SW 1271 (cell line): ENCODE measurements at places on chromosomes 11 and 22.

DNA sequence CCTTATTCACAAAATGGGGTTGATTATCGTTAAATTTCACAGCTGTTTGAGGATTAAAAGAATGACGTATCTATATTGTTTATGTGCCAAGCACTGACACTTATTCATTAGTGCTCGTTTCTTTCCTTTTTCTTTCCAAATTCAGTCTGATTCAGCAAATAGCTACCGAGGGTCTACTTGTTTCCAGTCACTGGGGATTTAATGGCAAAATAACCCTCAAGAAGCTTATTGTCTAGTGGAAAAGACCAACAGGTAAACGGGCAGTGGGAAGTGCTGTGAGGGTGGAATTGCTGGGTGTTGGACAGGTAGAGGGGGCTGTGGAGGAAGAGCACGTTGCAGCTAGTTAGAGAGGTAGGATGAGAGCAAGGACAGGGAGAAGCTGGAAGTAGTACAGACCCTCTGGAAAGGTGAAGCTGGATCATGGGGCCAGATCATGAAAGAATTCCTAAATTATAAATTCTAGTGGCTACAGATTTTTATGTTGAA is 48.3 kb upstream of the BIRC3 start:
- no peak for DNase-seq

DNA sequence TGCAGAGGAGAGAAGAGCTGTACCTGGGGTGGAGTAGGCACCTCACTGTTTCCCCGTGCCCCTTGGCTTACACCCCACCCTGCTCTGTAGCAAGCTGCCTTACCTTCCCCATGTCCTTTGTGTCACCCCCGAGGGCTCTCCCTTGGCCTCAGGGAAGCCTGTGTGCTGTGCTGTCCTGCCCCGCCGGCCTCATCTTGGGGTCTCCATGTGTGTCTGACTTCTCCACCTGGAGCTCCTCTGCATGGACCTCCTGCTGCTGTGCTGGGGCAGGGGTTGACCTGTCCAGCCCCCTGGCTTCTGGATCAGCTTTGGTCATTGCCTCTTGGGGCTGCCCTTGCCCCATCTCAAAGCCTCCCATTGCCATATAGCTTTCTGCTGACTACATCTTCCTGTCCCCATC is 59.8 kb downstream of the OSBP2 start:
- no peak for DNase-seq

DNA sequence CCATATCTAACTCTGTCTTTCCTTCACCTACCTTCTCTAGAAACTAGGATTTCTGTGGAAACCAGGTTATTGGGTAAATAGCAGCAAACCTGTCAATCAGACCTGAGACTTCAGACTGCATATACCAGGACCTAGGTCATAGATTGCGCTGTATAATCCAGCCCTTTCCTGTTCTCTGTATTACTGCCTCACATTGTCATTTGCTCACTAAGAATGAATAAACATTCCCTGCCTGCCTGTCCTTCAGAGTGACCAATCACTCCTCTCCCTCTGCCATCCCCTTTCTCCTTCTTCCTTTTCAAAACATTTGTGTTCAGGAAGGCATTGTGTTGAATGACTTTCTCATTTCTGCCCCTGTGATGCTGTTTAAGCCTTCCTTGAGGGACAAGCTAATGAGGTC is 14.1 kb upstream of the FZD4 start:
- DNase-seq = no peak

- no peak for DNase-seq
Measured at GRCh38 chr22:47601666-47602065, 839.2 kb downstream of the TBC1D22A start.

DNA sequence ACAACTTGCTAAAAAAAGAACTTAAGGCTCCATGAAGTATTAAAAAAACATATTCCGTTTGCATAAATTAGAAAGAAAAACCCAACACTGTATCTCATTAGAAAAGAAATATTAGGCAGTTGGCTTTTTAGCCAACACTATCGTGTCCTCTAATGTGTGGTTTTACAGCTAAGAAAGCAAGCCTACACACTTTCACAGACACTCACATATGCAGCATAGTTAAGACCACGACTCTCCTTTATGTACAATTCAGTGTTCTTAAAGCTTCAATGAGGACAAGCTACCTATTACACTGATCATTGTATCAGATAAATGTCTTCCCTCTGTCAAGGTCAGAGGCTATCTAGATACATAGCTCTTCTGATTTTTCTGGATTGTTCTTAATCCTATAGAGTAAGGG is 80.1 kb downstream of the PICALM start:
- DNase-seq = no peak

- no peak for DNase-seq
Measured at GRCh38 chr11:47437746-47438418, 11.1 kb downstream of the RAPSN start.

DNA sequence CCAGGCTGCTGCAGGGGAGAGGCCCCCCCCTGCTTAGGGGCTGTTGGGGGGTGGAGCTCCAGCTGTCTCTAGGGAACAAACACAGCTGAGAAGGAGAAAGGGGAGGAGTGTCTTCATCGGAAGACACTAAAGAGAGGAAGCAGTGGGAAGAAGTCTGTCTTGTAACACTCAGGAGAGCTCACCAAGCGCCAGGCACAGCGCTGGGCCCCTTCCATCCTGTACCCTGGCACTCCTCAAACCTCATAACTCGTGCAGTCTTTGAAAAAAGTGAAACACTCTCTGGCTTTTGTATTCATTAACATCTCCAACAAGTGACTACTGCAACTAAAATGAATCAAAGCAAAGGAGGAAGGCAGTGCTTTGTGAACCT is 67.4 kb upstream of the PRDM11 start:
- no peak for DNase-seq

DNA sequence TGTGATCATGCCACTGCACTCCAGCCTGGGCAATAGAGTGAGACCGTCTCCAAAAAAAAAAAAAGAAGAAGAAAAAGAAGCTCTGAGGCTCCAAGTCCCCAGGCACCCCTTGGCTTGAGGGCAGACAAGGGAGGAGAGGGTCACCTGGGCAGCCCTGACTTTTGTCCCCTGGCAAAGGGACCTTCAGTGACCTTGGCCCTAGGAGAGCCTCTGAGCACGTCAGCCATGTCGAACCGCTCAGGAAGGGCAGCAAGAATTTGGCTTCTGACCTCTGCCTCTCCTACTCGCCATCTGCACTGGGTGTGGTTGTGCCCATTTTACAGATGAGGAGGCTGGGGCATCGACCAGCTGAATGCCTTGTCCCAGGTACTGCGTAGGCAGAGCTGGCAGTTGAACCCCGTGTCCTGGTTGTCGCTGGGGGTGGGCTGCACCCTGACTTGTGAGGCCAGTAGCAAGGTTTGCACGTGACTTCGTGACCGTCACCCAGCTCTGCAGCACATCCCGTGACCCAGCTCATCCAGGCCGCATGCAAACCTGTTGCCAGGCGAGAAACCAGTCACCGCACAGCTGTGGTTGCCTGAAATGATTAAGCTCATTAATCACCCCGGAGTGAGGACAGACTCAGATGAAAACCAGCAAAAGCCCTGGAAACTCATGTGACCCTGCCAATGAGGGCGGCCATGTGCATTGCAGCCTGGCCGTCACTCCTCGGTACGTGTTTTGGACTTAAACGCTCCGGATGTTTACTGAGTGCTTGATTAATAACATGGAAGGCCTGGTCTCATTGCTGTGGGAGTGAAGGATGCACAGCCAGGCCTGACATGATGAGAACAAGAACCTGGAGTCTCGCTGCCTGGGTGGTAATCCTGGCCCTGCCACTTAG is 47.7 kb upstream of the PPP6R3 start:
- no peak for DNase-seq

DNA sequence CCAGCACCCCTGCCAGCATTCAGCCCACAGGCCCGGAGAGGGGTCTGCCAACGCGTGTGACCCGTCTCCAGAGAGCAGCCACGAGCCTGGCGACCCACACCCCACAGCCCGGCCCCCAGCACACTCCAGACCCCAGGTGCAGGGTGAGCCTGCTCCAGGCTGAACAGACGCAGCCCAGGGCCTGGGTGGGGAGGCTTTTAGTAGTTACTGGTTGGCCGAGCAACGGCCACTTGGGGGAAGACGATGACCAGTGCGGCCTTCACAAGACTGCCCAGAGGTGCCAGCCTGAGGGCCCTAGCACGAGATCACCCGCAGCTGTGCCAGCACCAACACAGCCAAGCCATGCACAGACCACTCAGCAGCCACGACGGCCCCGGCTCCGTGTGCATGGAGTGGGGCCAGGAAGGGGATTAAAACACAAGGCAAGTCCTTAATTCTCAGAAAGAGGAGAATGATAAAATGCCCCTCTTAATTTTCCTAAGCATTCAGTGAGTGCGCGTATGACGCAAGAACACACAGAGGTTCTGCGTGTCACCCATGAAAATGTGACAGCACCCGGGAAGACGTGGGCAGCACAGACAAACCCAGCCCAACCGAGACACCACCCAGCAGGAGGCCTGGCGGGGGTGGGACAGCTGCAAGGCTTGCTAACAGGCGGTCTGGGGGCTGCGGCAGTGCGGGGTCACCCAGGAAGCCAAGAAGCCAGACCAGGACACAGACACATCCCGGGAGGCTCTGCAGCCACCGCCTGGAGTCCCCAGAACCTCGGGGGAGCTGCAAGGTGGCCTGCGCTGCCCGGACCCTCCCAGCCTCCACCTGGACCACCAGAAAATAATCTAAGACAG is 47.6 kb downstream of the BRD1 start:
- DNase-seq = no peak

- no peak for DNase-seq
Measured at GRCh38 chr11:98701541-98701940, 319.2 kb upstream of the CNTN5 start.

- DNase-seq = no peak
Measured at GRCh38 chr11:70727899-70728620, 329.7 kb downstream of the CTTN start.

GRCh38 chr22:39292561-39293074 is 26.8 kb downstream of the RPL3 start:
- peak; percentile 86 for DNase-seq

- no peak for DNase-seq
Measured at GRCh38 chr11:123213307-123213771, 18.3 kb upstream of the CLMP start.

GRCh38 chr11:67288452-67289225 is 464 bp upstream of the ANKRD13D start:
- DNase-seq = peak; percentile 74

DNA sequence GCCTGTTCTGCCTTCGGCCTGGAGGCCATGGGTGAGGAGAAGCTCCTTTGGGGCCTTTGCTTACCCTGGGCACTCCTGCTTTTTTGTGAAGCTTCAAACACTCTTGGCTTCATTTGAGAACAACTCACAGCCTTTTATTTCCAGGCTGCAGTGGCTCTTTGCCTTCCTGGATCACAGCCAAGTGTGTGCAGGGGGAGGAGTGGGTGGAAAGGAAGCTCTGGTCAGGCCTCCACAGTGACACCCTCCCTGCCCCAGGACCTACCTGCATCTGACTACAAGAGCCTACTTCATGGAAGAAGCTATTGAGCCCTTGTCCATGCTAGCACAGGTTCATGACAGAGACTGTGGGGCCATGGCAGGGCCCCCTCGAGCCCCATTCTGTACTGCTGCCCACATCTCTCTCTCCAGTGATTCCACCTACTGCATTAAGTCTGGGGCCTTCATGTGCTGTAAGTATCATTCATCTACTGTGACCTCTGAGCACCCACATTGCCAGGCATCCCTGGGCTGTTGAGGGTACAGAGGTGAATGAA is 52.3 kb downstream of the GAB4 start:
- DNase-seq = no peak

DNA sequence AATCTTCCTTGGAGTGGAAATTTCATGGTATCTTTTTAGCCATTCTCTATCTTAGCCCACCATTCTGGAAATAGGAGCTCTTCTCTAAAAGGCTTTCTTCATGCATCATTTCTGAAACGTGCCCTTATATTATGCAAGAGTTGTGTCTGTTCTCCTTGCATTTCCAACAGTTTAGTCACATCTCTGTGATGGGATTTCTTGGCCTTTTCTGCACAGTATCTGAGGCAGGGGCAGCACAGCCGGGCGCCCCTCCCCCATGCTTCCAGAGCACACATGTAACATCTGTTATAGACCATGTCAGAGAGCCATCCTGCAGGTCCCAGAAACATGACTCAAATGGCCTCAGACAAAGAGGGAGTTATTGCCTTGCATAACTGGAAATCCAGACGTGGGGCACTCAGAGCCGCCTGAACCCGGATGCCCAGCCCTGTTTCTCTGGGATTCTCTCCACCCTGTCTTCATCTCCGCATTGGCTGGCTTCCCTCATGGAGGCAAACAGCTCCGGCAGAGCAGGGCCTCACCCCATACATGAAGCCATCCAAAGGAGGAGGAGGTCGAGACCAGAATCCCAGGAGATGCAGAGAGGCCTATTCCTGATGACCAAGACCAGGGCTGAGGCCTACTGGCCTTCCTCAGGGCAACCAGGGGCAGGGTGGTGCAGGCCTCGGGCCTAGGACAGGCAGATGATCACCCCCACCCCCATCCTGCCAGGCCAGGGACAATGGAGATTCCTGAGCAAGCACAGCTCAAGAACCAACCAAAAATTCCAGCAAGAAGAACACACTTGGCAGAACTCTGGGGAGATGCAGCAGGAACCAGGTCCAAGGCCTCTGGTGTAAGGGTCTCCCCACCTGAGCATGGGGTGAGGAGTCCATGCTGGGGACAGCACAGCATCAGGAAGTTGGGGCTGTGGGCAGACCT is 61.3 kb downstream of the IGLL5 start:
- DNase-seq = no peak
